T-helper 9 cell (primary cell): ENCODE measurements at places on chromosomes 1 and 21.

- no peak for DNase-seq
Measured at GRCh38 chr1:109371341-109371739, 26.4 kb downstream of the SORT1 start.

DNA sequence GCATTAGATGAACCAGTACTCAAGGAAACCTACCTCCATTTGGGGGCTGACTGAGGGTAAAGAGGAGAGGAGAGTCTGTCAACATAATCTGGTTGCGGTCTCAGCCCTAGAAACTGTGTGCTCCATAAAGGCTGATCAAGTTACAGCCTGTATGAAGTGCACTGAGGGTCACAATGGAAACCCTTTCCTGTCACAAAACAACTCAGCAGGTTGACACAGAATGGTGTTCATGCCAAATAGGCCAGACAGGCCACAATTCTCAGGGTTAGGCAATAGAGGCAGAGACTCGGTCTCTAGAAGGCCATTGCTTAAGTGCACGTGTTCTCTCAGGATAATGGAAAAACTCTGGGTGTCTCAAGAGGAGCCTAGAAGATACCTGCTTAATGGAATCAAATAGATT, 4.1 kb upstream of the ANKRD35 start:
- no peak for DNase-seq

GRCh38 chr1:119959268-119960220, 63.2 kb upstream of the ADAM30 start:
- no peak for DNase-seq

- no peak for DNase-seq
Measured at GRCh38 chr1:116087628-116088027, 23.6 kb upstream of the MAB21L3 start.

DNA sequence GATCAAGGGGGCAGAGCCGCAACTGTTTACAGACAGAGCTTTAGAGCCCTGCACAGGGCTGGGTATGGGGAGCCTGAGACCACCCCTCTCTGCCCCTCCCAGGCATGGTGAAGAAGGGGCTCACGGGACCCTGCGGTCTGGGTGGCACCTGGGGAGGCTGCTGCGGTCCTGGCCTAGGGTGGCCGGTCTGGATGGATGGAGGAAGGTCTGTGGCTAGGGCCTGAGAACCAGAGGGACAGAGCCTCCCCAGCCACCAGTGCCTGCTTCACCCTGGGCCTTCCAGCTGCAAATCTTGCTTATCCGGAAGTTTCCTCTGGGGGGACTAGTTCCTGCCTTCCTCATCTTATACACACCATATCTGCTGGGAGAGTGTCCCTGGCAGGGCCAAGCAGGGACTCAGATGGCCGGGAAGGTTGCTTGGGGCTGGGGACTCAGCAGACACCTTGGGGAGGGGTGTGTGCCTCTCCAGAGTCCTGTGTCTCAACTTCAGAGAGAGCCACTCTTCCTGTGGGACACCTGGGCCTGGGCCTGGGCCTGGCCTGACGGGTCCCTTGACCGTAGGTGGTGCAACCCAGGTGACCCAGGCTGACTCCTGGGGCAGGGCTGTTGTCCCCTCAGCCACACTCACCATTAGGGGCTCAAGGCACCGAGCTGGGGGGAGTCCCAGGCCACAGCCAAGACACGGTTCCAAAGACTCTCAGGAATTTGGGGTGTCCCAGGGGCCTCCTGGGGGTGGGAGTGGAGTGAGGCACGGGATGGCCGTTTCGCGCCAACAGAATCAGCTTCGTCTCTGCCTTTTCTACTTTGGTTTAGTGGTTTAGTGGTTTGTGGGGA, 52.0 kb upstream of the ACTRT2 start:
- DNase-seq, result no peak

DNA sequence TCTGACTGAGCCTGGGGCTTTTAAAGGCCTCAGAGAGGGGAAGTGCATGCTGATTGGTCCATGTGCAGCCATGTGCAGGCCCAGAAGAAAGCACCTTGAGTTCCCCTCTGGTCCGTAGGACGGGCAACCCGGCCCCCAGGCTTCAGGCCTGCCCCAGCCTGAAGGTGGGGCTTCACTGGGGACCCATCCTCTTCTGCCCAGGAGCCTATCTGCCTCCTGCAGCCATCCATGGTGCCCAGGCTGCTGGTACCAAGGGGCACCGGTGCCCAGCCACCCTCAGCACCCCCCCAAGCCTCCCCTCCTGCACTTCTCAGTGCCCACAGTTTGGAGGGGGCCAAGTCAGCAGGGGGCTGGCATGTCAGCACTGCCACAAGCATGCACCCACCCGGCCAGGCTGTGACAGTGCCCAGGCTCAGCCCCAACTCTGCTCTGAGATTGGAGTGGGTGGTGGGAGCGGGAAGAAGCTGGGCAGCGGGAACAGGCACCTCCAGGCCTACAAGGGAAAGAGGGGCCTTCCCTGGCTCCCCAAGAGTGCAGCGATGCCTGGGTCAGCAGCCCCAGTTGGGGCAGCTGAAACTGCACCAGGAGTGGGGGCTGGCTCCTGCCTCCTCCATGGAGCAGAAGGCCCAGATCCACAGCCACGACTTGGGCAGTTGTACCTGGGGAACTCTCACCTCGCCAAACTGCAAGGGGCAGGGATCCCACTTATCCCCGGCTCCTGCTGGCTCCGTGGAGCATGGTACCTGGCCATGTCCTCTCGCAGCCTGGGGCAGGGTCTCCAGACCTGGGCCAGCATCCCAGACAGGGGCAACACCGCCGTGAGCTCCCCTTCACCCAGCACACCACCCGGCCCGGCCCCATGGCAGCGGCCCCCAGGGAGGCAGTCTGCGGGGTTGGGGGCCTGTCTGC, 11.7 kb downstream of the COL6A2 start:
- DNase-seq, result no peak

DNA sequence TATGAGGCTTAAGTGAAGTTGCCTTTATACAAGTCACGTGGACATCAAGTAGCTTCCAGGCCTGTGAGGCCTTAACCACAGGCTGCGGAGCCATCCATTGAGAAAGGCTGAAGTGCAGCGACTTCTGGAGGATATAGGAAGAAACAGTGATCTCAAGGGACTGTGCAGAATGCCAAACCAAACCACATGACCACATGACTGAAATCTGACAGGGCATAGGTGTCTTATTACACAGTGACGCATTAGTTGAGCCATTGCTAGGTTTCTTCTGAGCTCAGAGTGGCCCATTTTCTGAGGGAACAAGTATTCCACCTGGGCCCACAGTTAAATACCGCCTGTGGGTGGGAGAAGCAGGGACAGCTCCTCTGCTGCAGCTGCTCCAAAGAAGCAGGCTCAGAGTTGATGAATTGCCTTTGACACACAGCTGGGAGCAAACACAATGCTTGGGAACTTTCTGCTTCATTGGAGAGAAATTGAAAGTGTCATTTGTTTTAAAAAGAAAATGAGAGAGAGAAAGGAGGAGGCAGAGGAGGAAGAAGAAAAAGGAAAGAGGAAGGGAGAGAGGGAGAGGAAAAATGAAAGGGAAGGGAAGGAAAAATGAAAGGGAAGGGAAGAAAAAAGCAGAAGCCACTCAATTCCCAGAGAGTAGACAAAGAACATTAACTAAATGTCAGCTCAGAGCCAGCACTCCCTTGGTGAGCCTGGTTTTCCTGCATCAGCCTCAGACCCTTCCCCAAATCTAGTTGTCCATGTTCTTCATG, 94.4 kb downstream of the COLGALT2 start:
- DNase-seq, result no peak

DNA sequence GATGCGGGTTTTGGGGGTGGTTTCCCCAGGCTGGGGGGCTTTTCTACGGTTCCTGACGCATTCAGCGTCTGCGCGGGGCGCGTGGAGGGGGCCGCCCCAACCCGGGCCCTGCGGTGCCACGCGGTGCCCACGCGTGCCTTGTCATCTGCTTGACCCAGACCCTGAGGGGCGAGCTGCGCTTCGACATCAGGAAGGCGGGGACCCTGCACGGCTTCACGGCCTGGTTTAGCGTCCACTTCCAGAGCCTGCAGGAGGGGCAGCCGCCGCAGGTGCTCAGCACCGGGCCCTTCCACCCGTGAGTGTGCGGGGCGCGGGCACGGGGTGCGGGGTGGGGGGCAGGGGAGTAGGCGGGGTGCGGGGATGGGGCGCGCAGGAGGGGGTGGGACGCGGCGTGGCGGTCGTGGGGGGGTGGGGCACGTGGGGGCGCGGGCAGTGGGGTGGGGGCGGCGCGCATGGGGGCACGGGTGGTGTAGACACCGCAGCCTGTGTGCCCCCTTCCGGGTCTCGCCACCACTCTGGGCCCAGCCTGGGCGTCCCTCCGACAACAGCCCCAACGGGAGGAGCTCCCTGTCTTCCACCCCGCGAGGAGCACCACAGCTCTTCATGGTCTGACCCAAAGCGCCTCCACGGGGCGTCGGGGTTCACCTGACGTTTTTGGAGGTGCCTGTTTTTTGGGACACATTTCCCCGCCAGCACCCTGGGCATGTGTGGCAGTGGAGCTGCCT, 26.3 kb downstream of the PRMT2 start:
- no peak for DNase-seq

GRCh38 chr1:102961549-102961948, 146.8 kb downstream of the COL11A1 start:
- DNase-seq, result no peak

- DNase-seq, result no peak
Measured at GRCh38 chr1:43495204-43495603, 35.5 kb upstream of the PTPRF start.

GRCh38 chr1:198667186-198667585, 28.3 kb downstream of the PTPRC start:
- DNase-seq, result no peak

DNA sequence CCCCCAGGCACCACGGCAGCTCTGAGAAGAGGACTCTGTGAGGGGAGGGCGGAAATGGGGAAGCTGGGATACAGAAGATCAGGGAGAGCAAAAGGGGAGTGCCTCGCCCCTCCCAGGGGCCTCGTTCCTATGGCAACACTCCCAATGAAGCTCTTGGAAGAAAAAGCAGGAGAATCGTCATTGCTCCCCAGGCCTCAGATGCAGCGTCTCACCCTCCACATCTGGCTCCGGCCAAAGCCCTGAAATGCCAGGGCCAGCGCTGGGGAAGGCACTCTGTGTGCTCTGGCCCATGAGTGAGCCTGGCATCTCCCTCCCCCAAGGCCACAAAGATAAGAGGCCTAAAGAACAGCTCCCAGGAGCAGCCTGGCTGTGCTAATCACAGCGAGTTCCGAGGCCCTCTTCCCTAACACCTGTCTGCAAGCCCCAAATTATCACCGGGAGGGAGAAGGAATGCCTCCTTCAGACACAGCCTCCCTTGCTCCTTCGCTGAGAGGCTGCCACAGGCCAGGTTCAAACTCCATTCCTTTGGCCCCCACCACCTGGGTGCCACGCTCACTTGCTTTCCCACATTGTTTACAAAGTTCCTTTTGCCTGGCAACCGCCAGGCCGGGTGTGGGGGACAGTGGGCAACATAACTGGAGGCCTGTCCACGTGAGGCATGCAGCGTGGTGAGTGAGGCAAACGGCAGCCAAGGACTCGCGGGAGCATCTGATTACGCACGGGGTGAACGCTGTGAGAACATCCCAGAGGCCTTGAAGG, 27.8 kb downstream of the ECE1 start:
- no peak for DNase-seq

GRCh38 chr1:29966526-29967045, 730.3 kb downstream of the PTPRU start:
- DNase-seq, result no peak

DNA sequence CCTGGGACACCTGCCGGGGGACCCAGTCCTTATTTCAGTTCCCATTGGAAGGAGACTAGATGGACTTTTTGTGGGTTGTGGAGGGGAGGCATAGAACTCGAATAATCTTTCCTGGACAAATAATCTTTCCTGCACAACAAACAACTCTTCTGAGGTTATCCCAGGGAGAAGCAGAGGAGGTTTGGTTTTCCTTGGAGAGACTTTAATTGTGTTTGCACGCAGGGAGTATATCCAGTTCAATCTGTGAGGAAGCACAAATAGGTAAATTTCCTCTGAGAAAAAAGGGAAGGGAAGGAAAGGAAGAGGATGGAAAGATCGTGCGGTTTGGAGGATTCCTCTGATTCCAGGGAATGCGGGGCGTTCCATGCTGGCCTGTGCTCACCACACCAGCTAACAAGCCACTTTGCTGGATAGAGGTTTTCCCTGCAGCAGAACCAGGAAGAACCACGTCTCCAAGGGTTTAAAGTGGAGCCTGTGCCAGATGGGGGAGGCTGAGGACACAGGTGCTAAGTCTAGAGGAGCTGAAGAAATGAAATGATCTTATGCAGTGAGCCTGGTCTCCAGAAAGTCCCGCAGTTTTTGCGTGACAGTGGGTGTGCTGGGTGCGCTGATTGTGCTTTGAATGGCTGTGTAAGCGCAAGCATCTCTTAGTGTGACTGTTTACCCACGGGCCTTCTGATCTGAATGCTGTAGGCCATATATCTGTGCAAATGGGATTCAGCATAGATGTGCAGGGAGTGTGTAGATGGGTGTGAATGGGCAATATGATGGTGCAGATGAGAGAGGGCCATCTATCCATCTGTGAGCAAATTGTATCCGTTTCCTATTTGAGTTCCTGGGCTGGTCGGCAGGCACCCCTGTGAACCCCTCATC, 7.6 kb downstream of the PAX7 start:
- no peak for DNase-seq

GRCh38 chr1:155184351-155184811, 10.7 kb downstream of the TRIM46 start:
- no peak for DNase-seq

DNA sequence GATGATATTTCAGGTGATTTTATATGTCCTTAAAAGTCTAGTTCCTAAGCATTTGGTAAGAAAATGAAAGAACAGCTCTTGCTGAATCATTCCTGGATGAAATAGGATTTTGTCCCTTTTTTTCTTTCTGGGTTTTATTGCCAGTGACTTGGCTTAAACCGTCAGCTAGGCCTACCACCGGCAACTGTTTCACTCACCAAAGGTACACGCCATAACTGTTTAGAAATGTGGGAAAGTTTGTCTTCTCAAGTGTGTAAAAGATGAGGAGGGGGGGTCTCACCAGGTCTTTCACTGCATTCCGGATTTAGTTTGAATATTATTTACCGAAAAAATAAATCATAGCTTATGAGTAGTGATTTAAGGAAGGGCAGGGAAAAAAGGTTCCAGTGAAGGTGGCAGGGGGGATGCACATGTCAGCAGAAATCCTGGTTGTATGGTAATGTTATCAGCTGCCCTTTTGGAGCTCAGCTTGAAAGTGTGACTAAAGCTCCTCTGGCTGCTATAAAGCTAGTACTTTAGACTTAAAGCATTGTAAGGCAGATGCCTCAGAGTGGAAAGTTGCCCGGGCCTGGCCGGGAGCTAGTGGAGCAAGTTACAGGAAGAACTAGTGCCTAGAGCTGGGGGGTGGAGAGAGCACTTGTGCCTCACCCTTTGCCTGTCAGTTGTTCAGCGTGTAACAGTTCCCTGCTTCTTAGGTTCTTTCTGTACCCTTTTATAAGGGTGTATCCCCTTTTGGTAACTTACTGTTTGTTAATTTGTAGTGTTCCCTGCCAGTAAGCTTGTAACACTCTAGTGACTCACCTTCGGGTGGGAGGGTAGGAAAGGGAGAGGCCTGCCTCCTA, 3.1 kb downstream of the ATP1A1 start:
- DNase-seq, result no peak

GRCh38 chr1:204331275-204331674, 28.5 kb downstream of the PLEKHA6 start:
- no peak for DNase-seq
